ENCODE measurements at places on chromosomes 4 and X.

- DNase-seq = no peak
Observed at GRCh38 chr4:13966231-13967195, 339.0 kb upstream of the BOD1L1 start.

DNA sequence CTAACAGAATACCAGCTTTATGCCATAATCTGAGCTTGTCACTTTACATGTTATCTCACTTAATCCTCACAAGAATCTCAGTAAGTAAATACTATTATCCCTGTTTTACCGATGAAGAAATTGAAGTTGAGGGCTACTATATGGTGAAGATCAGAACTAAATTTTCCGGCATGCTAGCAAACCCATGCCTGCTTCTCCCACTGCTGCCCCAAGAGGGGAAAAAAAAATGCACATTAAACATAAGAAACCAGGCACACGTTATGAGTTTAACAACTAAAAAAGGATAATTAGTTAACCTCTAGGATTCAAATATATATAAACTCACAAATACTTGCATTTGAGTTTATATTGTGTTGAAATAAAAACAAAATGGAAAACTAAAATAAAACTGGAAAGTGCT lies 10.8 kb downstream of the SLC10A7 start:
- DNase-seq = no peak

- no peak for DNase-seq
Observed at GRCh38 chr4:2354760-2355159, 63.7 kb downstream of the ZFYVE28 start.

- no peak for DNase-seq
Observed at GRCh38 chrX:17192106-17192505, 182.9 kb upstream of the NHS start.

DNA sequence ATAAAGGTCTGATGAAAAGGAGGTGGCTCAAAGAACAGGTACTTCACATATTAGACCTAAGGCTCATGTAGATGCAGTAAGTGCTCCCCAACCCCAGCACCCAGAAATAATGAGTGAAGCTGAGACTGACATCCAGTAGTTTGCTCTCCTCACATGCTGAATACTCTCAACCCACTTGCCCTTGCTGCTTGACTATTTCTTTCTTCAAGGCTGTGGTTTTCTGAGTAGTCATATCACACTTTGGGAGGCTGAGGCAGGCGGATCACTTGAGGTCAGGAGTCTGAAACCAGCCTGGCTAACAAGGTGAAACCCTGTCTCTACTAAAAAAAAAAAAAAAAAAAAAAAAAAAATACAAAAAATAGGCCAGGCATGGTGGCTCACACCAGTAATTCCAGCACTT lies 51.5 kb upstream of the PRPS1 start:
- DNase-seq = no peak

- no peak for DNase-seq
Observed at GRCh38 chr4:187192266-187192665, 468.6 kb upstream of the FAT1 start.

DNA sequence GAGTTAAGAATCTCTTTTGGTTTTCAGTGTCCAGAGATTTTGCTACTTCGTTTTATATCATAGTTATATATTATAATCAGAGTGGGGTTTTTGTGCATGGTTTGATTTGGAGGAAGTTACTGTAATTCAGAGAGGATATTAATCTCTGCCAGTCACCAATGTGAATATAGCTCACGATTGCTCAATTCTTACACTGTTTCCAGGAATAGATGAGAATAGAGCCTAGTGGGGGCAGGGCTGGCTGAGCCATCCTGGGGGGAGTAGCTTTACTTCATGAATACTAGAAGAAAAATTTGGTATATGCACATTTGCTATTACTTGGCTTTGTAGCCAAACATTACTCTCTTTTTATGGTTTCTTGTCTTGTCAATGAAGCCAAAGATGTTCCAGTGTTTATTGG lies 60.9 kb upstream of the TRPC3 start:
- no peak for DNase-seq

- DNase-seq = no peak
Observed at GRCh38 chr4:45438047-45438446, 685.8 kb downstream of the GABRG1 start.

- DNase-seq = no peak
Observed at GRCh38 chr4:112813790-112814189, 176.8 kb downstream of the LARP7 start.

DNA sequence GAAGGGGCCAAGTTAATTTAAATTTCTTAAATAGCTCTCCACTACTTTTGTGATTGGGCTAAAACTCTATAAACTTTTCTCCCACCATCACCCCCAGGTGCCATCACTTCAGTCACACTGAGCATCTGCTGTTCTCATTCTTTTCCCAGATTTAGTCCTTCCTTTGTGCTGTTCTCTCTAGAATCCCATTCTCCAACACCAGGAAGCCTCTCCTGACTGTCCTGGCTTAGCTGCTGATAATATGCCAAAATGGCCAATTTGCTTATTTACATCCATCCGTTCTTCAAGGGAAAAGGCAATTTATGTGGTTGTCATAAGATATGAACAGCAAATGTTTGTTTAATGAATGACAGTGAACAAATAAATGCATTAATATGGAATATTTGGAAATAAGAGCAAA lies 44.1 kb downstream of the FGFBP1 start:
- no peak for DNase-seq

DNA sequence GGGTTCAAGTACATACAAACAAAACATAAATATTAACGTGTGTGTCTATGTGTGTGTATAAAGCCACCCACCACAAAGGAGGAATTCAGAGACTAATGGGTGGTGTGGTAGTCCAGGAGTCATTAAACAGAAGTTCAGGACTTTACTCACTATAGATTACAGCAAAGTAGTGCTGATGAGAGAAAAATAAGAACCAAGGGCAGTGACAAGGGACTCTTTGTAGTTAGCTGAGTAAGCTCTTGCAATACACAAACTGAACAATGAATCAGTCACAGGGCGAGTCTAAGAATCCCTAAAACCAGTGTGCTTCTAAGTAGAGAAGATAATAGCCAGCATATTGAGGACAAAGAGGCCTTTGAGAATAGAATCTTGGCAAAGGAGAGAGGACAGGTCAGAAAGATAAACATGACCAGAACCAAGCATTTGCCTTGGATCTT lies 232.4 kb downstream of the PPP3CA start:
- DNase-seq = no peak

- no peak for DNase-seq
Observed at GRCh38 chr4:123327846-123328429, 68.7 kb upstream of the SPRY1 start.
